Suppressor macrophage (primary cell): ENCODE measurements at places on chromosomes 5 and 9.

DNA sequence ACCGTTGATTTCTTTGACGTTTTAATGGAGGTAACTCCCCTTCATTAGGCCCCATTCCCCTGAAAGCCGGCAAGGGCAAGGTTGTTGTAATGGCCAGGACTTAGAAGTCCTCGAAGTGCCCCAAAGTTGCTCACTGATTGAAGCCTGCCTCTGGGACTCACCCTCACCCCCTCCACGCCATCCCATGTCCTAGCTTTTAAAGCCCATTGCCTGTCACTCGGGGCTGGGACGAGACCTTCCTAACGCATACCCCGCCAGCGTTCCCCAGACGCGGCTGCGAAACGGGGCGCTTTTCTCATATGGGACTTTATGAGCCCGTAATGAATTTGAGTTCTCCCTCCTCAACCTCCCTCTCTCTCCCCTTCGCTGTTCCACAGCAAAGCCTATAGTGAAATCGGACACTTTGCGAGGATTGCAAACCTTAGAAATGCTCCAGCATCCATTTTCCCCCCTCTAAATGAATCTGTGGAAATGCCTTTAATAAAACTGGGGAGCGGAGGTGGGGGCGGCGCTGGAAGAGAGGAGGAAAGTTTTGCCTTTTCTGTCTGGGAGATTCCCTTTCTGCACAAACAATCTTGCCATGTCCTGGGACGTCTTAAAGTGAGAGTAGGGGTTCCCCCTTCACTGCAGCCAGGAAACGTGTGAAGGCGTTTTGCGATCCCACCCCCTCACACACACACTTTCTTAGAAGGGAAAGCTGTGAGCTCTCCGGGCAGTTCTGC is 1.5 kb downstream of the PAPPA start:
- no peak for DNase-seq

- no peak for DNase-seq
Observed at GRCh38 chr5:160474084-160474483, 52.4 kb downstream of the PTTG1 start.

GRCh38 chr5:34657988-34658387 is 1.9 kb downstream of the RAI14 start:
- DNase-seq = no peak

DNA sequence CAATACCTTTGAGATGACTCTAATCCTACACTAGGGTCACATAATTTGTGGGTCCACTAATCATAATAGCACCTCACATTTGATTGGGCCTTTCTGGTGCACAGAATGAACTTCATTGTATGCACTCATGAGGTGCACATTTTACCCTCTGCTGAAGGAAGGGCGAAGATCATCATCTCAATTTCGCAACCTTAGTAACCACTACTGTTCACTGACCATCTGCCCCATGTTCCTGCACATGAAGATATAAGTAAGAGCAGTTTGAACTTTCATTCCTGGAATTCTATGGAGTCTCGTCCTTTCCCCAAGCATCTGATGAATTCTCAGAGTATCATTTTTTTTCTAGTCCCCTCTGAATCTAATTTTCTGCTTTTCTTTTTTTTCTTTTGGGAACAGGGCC is 21.2 kb downstream of the GAS1 start:
- DNase-seq = no peak

- DNase-seq = no peak
Observed at GRCh38 chr5:57338868-57339340, 143.7 kb downstream of the ACTBL2 start.

DNA sequence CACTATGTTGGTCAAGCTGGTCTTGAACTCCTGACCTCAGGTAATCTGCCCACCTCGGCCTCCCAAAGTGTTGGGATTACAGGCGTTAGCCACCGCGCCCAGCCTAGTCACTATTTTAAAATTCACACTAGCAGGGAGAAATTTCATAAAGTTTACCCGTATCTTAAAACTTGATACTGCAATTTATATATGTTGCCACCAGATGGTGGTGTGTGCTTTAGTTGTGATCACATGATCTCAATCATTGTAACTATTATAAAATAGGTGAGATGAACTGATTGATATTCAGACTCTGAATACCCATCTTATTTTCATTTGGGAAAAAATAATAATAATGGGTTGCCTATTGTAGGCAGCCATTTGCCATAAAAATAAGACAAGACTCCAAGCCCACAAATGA is 1330.4 kb upstream of the WWC1 start:
- no peak for DNase-seq

GRCh38 chr5:64292611-64293215 is 127.1 kb downstream of the RNF180 start:
- no peak for DNase-seq

DNA sequence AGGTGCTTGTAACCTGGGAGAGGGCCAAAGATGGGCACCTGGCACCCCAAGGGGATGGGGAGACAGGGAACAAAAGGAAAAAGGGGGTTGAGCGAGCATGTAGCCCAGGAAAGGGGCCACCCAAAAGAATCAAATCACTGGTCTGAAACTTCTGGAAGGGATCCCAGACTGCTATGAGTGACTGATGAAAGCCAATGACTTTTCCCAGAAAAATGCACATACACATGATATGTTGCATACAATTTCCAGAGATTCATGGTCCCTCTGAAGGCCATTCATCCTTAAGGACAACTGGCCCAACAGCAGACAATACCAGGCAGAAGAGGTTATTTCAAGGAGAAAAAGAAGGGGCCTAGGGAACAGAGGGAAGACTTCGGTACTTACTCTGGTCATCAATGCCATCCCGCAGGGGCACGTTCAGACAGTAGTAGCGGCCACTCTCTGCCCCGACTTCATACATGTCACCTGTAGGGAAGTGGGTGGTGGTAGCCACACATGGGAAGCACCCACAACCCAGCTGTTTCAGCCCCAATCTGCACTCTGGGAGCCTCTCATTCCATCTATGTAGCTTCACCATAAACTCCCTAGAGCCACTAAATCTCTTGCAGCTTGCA is 8.4 kb downstream of the HDAC3 start:
- no peak for DNase-seq

DNA sequence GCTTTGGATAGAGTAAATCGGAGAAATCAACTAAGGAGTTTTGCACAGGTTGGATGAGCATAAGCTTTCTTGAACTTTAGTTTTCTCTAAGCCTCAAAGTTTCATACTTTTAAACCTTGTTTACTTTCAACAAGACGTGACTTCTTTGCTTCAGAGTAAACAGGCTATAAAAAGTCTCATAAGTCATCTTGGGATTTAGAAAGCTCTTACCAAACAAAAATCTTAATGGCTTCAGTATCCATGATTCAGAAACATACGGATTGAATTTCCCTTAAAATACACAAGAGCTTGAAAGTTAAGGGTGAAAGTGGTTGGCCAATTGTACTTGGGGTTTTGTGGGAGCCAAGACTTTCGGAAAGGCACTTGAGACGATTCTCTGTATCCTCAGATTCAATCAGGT is 270.9 kb upstream of the ANKH start:
- no peak for DNase-seq

- DNase-seq = no peak
Observed at GRCh38 chr5:75891736-75892135, 174.5 kb upstream of the POC5 start.

- DNase-seq = no peak
Observed at GRCh38 chr5:53013857-53014256, 24.7 kb downstream of the ITGA2 start.

DNA sequence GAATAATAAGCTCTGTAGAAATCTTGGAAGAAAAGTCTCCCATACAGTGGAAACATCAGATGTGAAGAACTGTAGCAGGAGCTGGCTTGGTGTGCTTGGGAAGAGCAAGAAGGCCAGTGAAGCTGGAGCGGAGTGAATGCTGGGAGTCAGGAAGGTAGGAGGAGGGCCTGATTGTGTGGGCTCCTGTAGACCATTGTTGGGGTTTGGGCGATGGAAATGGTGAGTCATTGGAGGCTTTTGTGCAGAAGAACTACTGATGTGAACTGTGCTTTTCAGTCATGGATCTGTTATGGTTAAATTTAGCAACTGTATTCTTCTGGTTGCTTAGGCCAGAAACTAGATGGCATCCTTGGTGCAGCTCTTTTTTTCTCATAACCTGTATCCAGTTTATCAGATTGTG is 2.3 kb downstream of the ICE1 start:
- DNase-seq = no peak

- no peak for DNase-seq
Observed at GRCh38 chr5:56791396-56791795, 24.0 kb upstream of the MAP3K1 start.

GRCh38 chr9:108434036-108434435 is 421.8 kb downstream of the ACTL7B start:
- DNase-seq = no peak

GRCh38 chr9:104794070-104794469 is 30.1 kb downstream of the NIPSNAP3B start:
- no peak for DNase-seq

DNA sequence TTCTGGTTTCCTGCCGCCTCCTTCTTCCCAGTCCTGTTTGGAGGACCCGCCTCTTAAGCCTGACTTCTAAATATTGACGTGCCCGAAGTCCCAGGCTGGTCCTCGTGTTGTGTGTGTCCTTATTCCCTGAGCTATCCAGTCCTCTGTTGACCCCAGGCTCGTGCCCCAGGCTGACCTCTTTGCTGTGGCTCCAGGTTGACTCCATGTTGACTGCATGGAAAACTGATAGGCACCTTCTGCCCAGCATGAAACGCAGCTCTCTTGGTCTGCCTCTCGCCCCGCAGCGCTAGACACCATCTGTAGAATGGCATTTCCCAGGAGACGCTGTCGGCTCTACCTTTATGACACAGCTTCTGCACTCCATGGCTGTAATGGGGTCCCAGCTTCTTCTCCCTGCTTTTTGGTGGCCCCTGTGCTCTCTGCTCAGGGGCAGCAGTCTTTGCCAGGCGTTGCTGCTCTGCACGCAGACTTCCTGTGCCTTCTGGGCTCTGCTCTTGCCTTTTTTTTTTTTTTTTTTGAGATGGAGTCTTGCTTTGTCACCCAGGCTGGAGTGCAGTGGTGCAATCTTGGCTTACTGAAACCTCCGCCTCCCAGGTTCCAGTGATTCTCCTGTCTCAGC is 28.4 kb downstream of the EHMT1 start:
- DNase-seq = peak; percentile 55

- no peak for DNase-seq
Observed at GRCh38 chr9:84445737-84446136, 105.2 kb upstream of the SLC28A3 start.

DNA sequence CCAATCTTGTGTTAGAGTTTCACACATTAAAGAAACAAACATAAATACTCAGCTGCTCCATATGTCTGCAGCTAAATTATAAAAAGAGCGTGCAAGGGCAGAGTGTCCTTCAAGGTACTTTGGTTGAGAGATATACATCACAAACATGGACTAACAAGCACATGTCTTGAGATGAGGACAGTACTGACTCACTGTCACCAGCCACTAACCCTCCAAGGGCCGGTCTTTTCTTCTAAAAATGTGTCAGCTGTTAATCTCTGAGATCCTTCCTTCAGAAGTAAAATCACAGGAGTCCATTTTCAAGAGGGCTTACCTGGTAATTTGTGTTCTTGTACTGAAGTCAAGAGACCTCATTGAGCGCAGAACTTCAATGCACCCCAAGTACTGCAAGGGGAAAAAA is 66.4 kb downstream of the SHC3 start:
- DNase-seq = no peak

GRCh38 chr9:17594961-17595360 is 16.1 kb downstream of the SH3GL2 start:
- no peak for DNase-seq

GRCh38 chr5:146024034-146024433 is 81.3 kb downstream of the PLAC8L1 start:
- DNase-seq = no peak

DNA sequence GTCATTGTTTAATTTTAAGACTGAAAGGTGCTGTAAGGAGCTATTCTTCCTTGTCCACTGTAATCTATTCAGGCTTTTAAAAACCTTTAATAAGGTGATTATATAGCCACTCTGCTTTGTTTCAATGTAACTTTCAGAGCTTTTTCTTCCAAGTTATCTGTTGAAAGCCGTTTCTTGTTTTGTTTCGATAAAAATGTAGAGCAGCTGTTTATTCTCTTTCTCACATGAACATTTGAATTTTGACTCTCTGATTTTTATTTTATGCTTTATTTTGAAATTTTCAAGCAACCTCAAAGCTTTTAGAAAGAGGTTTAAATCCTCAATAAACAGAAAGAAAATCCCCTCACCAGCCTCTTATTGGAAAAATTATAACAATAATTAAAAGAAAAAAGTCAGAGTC is 47.2 kb downstream of the CPEB4 start:
- no peak for DNase-seq

DNA sequence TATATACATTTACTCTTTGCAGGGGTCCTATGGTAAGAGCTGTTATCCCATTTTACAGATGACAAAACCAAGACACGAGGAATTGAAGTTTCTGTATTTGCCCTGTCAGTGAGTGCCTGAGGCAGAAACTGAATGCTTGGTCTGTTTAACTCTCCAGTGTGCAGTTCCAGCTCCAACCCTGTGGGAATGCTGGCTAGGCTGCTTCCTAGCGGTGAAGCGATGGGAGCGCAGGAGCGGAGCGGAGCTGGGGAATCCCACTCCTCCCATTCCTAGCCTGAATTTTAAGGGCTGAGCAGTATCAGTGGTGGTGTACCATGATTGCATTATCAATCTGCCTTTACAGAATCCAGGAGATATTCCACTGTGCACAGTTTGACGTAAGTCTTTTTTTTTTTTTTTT is 202.3 kb downstream of the LRRC70 start:
- no peak for DNase-seq

- no peak for DNase-seq
Observed at GRCh38 chr5:84118551-84118950, 266.1 kb downstream of the EDIL3 start.

- DNase-seq = no peak
Observed at GRCh38 chr9:108671794-108672193, 184.0 kb downstream of the ACTL7B start.

- no peak for DNase-seq
Observed at GRCh38 chr9:36398745-36399144, 1.3 kb downstream of the RNF38 start.

GRCh38 chr5:149646564-149646963 is 65.3 kb downstream of the ARHGEF37 start:
- no peak for DNase-seq

GRCh38 chr9:95181226-95181818 is 136.2 kb downstream of the FANCC start:
- no peak for DNase-seq

DNA sequence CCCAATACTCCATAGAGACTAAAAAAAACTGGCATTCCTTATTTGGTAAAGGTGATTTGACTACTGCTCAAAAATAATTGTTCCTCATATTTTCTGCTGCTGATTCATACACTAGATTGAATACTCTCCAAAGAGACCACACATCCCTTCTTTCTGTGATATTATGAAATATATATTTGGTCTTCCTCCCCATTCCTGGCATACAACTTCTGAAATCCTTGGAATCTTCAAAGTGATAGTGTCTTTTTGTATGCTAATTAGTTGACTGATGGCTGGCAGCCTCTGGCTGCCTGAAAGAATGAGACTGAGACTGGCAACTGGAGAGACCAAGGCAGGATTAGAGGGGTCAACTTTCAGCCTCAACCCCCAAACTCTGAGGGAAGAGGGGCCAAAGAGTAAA is 348.0 kb upstream of the RFX3 start:
- DNase-seq = no peak
